T-helper 1 cell treated with Interleukin-12 subunit alpha and Interleukin-12 subunit beta and Interleukin-4 antibody, amounts not matched to agents 30 ng/mL and 1 ng/mL, for 36 hours (primary cell): ENCODE measurements at places on chromosomes 16 and 17. TPM values are rescaled to one million over a fixed set of nuclear protein-coding genes. Genes with fewer than 3 reads are reported as not detected.

The PAFAH1B1 gene
- 167 and 191 TPM in 2 replicates for total RNA-seq

The CHRNE gene
- 0.78 and 0.88 TPM in 2 replicates for total RNA-seq

The LSM12 gene
- 65.9 and 66.4 TPM in 2 replicates for total RNA-seq

The ZDHHC1 gene
- total RNA-seq: 0.15 and 0.42 TPM in 2 replicates

The HES7 gene
- 0.12 and 1.2 TPM in 2 replicates for total RNA-seq

The KRTAP9-4 gene
- not detected in 2 replicates for total RNA-seq

The PTX4 gene
- total RNA-seq: not detected in 2 replicates

The PLA2G15 gene
- total RNA-seq: 11.1 and 11.8 TPM in 2 replicates

The GJC1 gene
- total RNA-seq: 1.3 and 1.4 TPM in 2 replicates

The ZNF624 gene
- 3.8 and 4.4 TPM in 2 replicates for total RNA-seq

The DDX28 gene
- 17.9 and 18.0 TPM in 2 replicates for total RNA-seq

The TP53 gene
- 207 and 218 TPM in 2 replicates for total RNA-seq

The ADPRM gene
- total RNA-seq: 12.2 and 12.7 TPM in 2 replicates

The ROGDI gene
- 5.5 and 6.2 TPM in 2 replicates for total RNA-seq

The MYL11 gene
- total RNA-seq: not detected in 2 replicates

The MYH1 gene
- total RNA-seq: not detected in 2 replicates

The KIAA0513 gene
- total RNA-seq: 9.9 and 10.4 TPM in 2 replicates

The KLHL10 gene
- total RNA-seq: not detected in 2 replicates

The GRB7 gene
- 0.86 and 0.95 TPM in 2 replicates for total RNA-seq

The SDR42E2 gene
- 0.10 and 0.20 TPM in 2 replicates for total RNA-seq

The KRT40 gene
- not detected in 2 replicates for total RNA-seq

The ST6GALNAC1 gene
- 1.1 and 3.2 TPM in 2 replicates for total RNA-seq

The KRT28 gene
- total RNA-seq: not detected in 2 replicates

The HASPIN gene
- 26.8 and 26.9 TPM in 2 replicates for total RNA-seq

The ALDH3A1 gene
- not detected in 2 replicates for total RNA-seq

The LGALS9 gene
- total RNA-seq: 141 and 145 TPM in 2 replicates

The CTRB2 gene
- total RNA-seq: not detected in 2 replicates

The GUCY2D gene
- total RNA-seq: not detected in 2 replicates

The FGF11 gene
- 15.0 and 15.4 TPM in 2 replicates for total RNA-seq

The QPRT gene
- 8.0 and 9.1 TPM in 2 replicates for total RNA-seq

The CFAP119 gene
- 1.6 TPM in 2 replicates for total RNA-seq

The AGRP gene
- not detected in 2 replicates for total RNA-seq

The PRAC1 gene
- not detected in 2 replicates for total RNA-seq

The SLC47A1 gene
- 0.25 TPM in 1 of 2 replicates, not detected in the other for total RNA-seq

The CYB5B gene
- total RNA-seq: 160 and 173 TPM in 2 replicates

The KRTAP4-3 gene
- total RNA-seq: not detected in 2 replicates

The TBX6 gene
- 0.54 and 0.68 TPM in 2 replicates for total RNA-seq

The TCAP gene
- 1.6 and 1.7 TPM in 2 replicates for total RNA-seq

The TVP23A gene
- total RNA-seq: 0.22 and 0.32 TPM in 2 replicates

The PLA2G10 gene
- not detected in 2 replicates for total RNA-seq

The ITGB4 gene
- 0.78 and 0.91 TPM in 2 replicates for total RNA-seq

The LRRC75A gene
- 1.1 and 1.3 TPM in 2 replicates for total RNA-seq

The ZG16 gene
- total RNA-seq: not detected in 2 replicates

The HOXB6 gene
- 0.20 and 0.25 TPM in 2 replicates for total RNA-seq

The MARVELD3 gene
- not detected in 2 replicates for total RNA-seq

The KRTAP9-3 gene
- total RNA-seq: not detected in 2 replicates

The SMIM22 gene
- total RNA-seq: not detected in 2 replicates

The PYY gene
- not detected in 2 replicates for total RNA-seq

The GGA3 gene
- 80.3 and 88.6 TPM in 2 replicates for total RNA-seq

The SEPTIN1 gene
- 355 and 356 TPM in 2 replicates for total RNA-seq

The HSF4 gene
- total RNA-seq: 98.7 and 111 TPM in 2 replicates

The AANAT gene
- not detected in 2 replicates for total RNA-seq

The UTS2R gene
- 0.15 TPM in 1 of 2 replicates, not detected in the other for total RNA-seq

The CES4A gene
- 48.9 and 54.4 TPM in 2 replicates for total RNA-seq

The MFSD6L gene
- 0.39 and 0.49 TPM in 2 replicates for total RNA-seq
